ENCODE measurements at places on chromosomes 2 and 18.
A peak's percentile ranks its signal among the peaks of the same experiment; 100 is the strongest.

DNA sequence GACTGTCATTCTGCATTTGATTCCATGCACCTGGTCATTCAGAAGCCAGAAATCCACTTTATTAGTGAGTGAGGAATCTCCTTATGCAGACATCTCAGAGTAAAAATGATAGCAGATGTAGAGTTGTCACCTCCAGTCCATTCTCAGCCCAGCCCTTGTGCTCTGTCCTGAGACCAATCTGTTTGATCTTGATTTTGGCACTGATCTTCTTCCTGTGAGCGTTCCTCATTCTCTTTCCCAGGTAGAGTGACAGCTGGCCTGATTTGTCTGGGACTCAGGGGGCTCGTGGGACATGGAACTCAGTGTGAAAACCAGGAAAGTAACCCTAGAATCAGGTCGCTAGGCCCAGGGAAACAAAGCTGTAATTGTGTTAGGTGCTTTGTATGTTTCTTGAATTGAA, 8.9 kb downstream of the ARHGAP25 start:
- DNase-seq: no peak

DNA sequence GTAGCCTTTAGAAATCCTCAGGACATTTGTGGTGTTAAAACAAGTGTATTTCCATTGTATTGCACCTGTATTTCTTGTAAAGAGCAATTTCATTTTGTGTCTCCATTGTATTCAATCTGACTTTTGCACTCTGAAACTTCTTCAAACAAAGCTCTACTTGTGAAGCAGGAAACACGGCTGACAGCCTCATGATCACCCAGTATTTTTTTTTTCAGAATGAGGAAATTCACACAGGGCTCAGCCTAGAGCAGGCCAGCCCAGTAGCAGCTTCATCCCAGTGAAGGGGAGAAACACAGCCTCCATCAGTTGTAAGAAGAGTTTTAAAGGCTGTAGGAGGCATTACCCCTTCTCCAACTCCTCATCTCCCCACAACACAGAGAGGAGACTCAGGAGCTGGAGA, 175.9 kb upstream of the KLHL29 start:
- no peak for DNase-seq

GRCh38 chr2:5290900-5291546, 401.2 kb upstream of the SOX11 start:
- no peak for DNase-seq

DNA sequence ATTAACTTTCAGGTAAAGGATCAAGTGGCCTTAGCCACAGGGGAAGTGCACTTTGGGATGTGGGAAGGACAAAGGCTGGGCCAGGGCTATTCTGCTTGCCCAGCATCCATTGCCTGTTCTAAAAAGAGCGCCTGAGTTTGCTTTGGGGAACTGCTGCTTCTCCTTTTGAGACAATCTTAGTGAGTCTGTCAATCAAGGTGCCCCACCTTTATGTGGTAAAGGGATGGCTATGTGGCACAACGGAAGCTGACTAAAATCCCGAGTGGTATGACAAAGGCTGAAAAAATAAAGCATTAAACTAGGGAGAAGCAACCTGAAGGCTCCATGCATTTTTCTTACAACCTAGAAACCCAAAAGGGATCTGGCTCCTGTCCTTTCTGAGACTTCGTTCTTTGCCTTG, 540.5 kb downstream of the SLC4A3 start:
- no peak for DNase-seq

GRCh38 chr2:37820471-37820986, 104.6 kb upstream of the RMDN2 start:
- DNase-seq: no peak

GRCh38 chr2:1219901-1220573, 193.2 kb upstream of the TPO start:
- DNase-seq: no peak

- DNase-seq: no peak
Measured at GRCh38 chr2:11011359-11011758, 99.6 kb downstream of the KCNF1 start.

- DNase-seq: no peak
Measured at GRCh38 chr18:6409933-6410332, 4.8 kb downstream of the L3MBTL4 start.

GRCh38 chr2:40097691-40098385, 318.8 kb upstream of the THUMPD2 start:
- DNase-seq: no peak

GRCh38 chr18:22253156-22253555, 83.8 kb downstream of the GATA6 start:
- DNase-seq: no peak

DNA sequence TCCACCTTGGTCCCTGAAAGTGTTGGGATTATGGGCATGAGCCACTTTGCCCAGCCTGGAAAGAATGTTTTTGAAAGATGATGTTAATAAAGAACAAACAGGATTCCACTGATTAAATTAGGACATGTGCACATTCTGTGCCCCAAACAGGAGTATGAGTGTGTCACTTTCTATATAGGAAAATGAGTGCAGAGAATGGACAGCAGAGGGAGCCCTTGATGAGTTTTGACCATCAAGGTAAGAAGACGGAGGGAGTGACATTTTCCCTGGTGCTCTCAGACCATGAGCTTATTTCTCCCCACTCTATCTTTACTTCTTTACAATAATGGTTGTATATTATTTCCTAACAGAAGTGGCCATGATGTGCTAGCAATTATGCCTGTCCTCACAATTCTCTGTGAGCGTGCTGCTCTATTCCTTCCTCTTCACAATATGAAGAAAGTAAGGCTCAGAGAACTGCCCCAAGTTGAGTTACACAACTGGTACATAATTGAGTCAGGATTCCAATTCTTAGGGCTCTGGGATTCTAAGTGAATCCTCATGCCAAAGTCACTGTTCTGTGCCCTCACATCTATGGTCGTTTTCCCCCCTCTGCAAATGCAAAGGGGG, 20.6 kb downstream of the RPL37A start:
- DNase-seq: no peak

GRCh38 chr2:98884658-98885057, 51.4 kb downstream of the CRACDL start:
- no peak for DNase-seq

GRCh38 chr18:46641917-46642316, 15.1 kb downstream of the LOXHD1 start:
- DNase-seq: no peak

- peak; percentile 58 for DNase-seq
Measured at GRCh38 chr18:7358989-7359726, 128.3 kb downstream of the LRRC30 start.

- DNase-seq: no peak
Measured at GRCh38 chr2:183000846-183001245, 37.4 kb downstream of the NCKAP1 start.

GRCh38 chr2:84711651-84712050, 169.2 kb downstream of the TRABD2A start:
- DNase-seq: no peak

DNA sequence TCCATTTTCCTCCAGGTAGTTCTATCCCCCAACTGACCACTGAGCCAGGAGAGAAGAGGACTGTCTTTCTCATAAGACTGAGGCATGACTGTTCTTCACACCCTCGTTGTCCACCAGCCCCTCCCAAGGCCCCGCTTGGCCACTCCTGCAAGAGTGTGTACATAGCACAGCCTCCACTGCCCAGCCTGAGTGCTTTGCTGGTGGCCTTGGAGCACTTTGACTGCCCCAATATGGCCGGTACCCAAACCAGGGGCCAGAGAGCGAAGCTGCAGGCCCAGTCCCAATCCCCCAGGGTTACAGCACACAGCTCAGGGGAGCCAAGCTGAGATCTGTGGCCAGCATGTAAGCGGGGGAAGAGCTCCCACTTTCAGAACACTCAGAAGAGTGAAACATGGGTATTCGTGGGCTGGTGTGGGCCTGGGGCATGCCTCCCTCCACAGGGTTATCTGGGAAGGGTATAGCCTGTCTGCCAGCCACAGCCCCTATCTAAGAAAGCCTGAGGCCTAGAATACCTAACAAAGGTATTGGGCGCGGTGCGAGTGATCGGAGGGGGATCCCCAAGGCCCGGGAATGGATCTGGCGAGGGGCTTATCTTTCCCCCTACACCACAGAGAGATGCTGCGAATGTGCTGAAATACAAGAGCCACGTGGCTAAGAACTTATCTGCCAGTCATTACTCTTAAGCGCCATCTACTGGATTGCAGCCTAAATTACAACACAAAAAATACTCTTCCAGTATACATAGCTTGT, 163.8 kb downstream of the WDPCP start:
- DNase-seq: no peak

DNA sequence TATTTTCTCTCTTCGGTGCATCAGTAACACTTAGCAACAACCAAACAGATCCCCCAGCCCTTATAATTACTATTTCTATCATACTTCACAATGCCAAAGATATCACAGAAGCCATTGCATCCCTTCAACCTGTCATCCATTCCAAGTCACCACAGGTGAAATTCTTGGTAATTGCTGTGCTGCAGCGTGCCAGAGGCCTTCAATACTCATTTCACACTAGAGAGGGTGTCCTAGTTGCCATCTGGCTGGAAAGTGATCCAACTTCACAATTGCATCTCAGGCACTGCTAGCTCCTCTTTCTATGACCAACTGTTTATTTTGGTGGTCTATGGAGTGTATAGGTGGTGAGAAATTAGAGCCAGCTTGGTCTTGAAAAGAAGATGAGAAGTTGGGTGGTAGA, 131.2 kb downstream of the NUP35 start:
- DNase-seq: no peak

DNA sequence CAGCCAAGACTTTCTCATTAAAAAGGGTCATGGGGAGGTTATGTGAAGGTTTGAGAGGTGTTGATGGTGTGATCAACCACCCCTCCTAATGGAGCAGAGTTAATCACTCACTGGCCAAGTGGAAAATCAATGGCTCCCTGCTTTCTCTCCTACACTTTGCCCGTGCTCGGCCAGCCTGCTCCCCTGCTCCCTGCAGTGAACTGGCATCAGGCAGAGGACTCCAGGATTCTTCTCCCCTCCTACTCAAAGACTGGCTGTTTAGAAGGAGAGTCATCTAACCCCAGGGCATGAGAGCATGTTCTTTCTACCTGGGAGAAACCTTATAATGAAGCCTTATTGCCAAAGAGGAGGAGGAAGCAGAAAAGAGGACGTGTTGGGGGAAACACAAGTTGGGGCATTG, 74.9 kb downstream of the SGPP2 start:
- no peak for DNase-seq

DNA sequence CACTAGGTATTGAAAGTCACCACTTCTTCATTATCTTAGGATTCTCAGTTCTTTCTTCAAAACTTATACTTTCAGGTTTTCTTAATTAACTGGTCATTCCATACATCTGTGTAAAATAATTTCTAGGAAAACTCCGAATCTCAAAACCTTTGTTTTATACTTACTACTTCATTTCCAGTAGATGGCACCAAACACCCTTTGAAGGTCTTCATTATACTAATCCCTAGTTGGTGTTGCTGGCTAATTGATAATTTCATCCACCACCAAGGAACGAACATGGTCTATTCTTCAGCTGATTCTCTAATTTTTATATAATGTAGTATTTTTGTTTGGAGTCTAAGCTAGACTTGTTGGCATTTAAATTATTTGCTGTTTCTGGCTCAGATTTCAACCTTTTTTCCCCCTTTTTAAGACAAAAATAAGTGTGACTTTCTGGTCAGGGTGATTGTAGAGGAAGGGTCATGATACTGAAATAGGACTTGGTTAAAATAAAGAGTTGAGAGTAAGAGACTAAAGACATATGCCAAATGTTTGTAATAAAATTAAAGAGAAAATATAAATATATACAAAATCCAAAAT, 2.8 kb upstream of the MXD1 start:
- DNase-seq: no peak

DNA sequence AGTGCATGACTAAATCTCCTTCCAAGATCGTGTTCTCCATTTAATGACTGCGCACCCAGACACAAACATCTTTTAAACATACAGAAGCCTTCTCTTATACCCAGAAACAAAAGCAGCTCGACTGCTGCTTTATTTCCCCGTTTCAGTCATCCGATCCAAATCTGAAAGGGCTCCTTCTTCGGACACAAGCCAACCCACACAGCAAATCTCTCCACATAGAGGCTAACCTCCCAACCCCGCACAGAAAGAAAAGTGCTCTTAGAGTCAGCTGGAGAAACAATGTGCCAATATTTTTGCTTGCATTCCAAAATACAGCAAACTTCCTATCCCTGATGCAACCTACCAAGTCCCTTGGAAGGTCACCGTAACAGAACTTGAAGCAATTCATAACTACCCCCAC, 29.1 kb downstream of the GAREM1 start:
- no peak for DNase-seq

- no peak for DNase-seq
Measured at GRCh38 chr2:235937936-235938335, 230.2 kb downstream of the GBX2 start.

- no peak for DNase-seq
Measured at GRCh38 chr2:218523651-218524050, 44.5 kb downstream of the USP37 start.

GRCh38 chr2:74250189-74250631, 51.8 kb downstream of the MTHFD2 start:
- no peak for DNase-seq

- DNase-seq: peak; percentile 46
Measured at GRCh38 chr2:234291765-234292204, 205.1 kb downstream of the ARL4C start.

GRCh38 chr2:118881490-118882129, 34.2 kb upstream of the EN1 start:
- DNase-seq: no peak

DNA sequence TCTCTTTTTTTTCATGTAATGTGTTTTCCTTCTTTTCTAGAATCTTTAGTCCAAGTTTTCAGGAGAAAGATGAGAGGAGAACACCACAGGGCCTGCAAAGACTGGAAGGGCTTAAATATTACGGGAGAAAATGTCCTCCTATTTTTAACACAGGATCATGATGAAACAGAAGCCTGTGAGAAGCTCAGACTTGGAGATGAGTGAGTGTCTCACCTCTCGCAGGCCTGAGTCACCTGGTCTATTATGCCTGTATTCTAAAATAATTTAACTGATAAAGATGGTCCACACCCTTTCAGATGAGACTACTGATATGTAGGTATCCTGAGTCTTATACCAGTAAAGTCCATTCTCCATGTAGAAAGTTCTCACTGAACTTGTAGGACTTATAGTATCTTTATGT, 143.2 kb downstream of the EPHA4 start:
- no peak for DNase-seq

GRCh38 chr2:207180741-207181140, 15.0 kb upstream of the KLF7 start:
- no peak for DNase-seq

- no peak for DNase-seq
Measured at GRCh38 chr2:43193652-43194120, 32.7 kb downstream of the ZFP36L2 start.

- no peak for DNase-seq
Measured at GRCh38 chr2:238238766-238239542, 884 bp downstream of the HES6 start.

- DNase-seq: no peak
Measured at GRCh38 chr2:10634495-10634894, 55.3 kb downstream of the NOL10 start.

- DNase-seq: no peak
Measured at GRCh38 chr18:35027206-35027605, 14.0 kb upstream of the MAPRE2 start.

DNA sequence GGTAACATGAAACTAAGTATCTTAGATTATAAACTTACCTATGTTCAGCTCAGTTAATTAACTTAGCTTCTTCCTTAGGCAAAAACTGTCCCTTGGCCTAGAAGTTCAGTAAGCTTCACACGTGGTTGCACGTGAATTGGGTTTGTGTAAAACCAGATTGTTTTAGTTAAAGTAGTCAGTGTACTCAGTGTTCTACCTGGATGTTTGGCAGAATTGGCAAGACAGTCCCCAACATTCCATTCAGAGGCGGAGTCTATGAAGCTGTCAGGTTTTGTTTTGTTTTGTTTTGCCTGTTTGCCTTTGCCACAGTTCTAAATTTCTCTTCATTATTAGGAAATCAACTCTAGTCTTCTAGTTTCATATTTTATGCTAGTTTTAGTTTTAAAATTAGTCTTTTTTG, 105.3 kb upstream of the ZEB2 start:
- DNase-seq: no peak
